ENCODE measurements at places on chromosomes 16 and 17.
A peak's percentile ranks its signal among the peaks of the same experiment; 100 is the strongest.

- DNase-seq, result no peak
Measured at GRCh38 chr17:43898446-43898845, 8.9 kb downstream of the MPP2 start.

DNA sequence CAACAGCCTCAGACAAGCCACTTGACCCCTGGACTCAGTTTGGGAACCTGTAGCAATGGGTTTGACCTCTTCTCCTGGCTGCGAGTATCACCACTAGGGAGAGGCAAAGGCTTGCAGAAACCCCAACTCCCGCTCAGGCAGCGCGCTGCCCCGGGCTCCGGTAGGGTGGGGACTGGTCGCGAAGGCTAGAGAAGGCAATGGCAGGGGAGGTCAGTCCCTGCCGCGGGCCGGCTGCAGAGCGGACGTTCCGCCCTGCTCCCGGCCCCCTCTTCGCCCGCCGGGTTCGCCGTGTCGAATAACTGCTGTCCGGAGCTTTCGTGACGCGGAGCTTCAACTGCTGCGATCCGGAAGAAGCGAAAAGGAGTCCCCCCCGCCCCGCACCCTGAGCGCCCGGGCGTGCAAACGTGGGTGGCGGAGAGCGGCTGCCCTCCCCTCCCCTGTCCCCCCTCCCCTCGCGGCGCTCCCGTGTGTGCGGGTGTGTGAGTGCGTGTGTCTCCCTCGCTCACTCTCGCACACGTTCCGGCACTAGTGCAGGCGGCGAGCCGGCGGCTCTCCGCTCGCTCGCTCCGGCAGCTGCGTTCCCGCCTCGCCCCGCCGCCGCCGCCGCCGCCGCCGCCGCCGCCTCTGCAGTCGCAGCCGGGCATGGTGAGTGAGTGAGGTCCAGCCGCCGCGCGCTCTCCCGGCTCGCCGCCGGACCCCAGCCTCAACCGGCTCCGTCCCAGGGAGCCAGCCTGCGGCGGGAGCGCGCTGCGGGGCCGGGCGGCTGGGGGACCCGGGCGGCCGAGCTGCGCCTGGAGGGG, 772 bp upstream of the SHISA6 start:
- no peak for DNase-seq

GRCh38 chr17:82825540-82826124, 14.2 kb downstream of the ZNF750 start:
- DNase-seq, result no peak

- DNase-seq, result no peak
Measured at GRCh38 chr16:54947616-54948015, 17.0 kb downstream of the IRX5 start.

GRCh38 chr16:83744441-83744981, 63.3 kb upstream of the HSBP1 start:
- DNase-seq, result peak; percentile 12

DNA sequence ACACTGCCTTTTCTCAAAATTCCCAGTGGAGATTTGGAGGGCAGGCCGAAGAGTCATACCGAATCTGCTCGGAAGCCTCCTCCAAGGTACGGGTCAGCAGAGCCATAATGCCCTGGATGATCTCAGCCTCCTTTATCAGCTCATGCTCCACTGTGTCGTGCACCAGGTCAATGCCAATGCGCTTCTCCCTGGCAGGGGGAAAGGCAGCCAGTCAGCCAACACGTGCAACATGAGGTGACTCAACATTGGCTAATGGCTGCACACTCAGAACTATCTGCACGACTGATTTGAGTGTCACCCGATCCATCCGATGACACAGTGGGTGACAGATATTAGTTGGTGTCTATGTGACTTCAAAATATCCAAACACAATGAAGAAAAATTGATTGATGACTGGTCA, 15.8 kb downstream of the TEKT1 start:
- no peak for DNase-seq
